GM12892 (cell line): ENCODE measurements at places on chromosomes 11 and 22.
A peak's percentile ranks its signal among the peaks of the same experiment; 100 is the strongest.

DNA sequence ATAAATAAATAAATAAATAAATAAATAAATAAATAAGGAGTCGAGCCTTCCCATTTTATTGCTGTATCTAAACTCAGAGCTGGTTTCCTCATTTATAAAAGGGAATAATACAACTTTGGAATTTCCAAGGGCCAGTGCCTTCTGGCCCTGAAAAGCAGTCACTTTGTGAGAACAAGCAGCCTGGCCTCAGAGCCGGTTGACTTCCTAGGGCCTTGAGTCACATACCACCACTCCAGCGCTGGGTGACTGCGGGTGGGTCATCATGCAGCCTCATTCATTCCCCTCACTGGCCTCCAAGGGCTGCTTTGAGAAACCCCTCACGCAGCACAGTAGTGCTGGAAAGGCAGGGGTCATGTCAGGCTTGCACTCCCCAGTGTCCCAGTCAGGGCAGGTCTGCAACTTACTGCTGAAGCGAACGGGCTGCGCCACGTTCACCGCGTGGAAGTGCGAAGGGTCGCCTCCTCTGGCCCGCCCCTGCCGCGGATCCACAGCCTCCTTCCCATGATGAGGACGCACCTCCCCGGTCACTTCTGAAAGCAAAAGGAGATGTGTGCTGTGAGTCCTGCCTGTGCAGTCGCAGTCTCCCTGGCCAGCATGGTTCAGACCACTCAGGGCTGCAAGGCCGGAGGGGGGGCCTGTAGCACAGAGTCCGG lies 54.4 kb downstream of the DGCR2 start:
- DNase-seq: no peak

DNA sequence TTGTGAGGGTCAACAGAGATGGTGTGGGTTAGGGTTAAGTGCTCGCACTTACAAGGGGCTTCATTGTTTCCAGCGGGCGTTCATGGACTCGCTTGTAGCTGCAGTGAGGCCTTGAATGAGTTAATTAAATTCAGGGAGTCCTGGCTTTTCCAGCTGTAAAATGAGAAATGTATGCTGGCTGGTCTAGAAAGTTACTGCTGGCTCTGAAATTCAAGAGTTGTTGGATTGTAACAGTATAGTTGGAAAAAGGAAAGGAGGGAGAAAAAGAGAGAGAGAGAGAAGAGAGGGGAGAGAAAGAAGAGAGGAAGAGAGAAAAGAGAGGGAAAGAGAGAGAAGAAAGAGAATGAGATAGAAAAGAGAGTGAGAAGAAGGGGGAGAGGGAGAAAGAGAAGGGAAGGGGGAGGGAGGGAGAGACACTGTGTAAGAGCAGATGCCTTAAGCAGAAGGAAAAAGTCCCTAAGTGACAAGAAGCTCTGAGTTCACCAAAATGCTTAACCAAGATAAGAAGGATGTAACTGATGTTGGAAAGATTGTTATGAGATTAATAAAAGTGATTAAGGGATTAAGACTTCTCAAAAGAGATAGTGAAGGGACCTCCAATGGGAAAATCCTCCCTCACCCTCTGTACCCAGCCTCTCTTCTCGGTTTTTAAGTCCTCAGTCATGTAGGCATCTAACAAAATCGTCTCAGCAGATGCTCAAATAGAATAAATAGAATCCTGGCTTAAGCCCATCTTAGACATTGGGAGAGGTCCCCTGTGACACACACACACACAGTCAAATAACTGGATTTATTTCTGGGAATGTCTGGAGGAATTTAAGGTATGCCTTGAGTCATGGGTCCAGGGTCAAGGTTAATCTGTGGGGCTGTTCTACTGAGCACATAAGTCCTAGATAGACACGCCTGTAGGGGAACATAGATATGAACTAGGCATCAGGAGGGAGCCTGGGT lies 477.9 kb downstream of the MIAT start:
- no peak for DNase-seq

DNA sequence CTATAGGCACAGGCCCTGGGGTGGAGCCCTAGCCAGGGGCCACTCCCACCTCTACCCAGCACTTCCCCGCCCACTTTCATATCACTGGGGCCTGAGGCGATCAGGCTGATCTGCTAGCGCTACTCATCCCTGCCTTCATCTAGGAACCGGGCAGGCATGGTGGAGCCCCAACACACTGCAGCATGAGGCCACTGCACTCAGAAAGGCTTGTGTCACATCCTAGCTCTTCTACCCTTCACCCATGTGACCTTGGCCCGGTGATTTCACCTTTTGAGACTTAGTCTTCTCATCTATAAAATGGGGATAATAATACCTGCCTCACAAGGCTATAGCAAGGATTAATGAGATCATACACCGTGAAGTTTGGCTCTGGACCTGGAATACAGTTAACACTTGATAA lies 18.1 kb upstream of the GDPD5 start:
- no peak for DNase-seq

GRCh38 chr22:23227380-23227779 lies 47.1 kb downstream of the BCR start:
- DNase-seq: no peak

- no peak for DNase-seq
These were observed 67.0 kb downstream of the OR5AK2 start for GRCh38 chr11:57055744-57056143.

GRCh38 chr11:11038352-11038751 lies 180.5 kb upstream of the ZBED5 start:
- DNase-seq: no peak

- no peak for DNase-seq
These were observed 5.9 kb downstream of the RHOG start for GRCh38 chr11:3834664-3835461.

GRCh38 chr11:65340226-65340625 lies 6.6 kb downstream of the DPF2 start:
- DNase-seq: no peak

- no peak for DNase-seq
These were observed 63.2 kb upstream of the VPREB1 start for GRCh38 chr22:22181341-22181850.

DNA sequence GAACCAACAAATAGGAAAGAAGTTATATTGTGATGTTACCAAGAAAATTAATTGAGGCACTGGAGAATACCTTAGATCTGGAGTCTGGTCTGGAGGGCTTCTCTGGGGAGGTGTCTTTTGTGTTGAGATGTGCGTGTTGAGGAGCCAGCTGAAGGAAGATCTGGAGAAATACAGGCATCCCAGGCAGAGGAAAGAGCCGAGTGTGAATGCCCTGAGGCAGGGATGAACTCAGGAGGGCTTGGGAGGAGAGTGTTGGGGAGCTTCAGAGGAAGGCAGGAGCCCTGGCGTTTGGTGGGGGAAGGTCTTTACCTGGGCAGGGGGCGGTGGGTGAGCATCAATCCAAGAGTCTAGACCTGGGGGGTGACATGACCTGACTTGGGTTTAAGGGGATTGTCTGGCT lies 13.1 kb downstream of the SYNGR1 start:
- DNase-seq: no peak

DNA sequence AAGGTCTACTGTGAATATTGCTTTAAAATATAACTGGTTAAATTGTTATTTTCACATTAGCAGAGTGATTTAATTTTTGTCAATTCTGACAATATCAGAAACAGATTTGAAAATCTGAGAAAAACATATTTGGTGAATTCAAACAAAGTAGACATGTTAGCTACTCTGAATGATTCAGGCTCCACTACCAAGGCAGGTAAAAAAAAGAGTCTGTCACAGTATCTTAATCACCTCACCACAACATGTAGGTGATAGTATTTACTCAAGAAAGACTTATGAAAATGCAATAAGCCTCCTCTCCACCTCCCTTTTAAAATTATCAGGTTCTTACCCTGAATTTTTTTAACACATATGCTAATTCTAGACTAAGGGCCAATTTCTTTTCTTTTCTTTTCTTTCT lies 42.6 kb downstream of the DDI1 start:
- DNase-seq: no peak

- peak; percentile 96 for DNase-seq
These were observed at the start of gene NRXN2 for GRCh38 chr11:64723117-64723906. TSS of gene NRXN2 (minus strand) at chr11:64723197. CDS start at chr11:64713699, 9,498 bp downstream.

GRCh38 chr11:30478923-30479322 lies 107.2 kb downstream of the MPPED2 start:
- DNase-seq: no peak

- no peak for DNase-seq
These were observed 48.2 kb downstream of the SGSM3 start for GRCh38 chr22:40418366-40419201.

- DNase-seq: no peak
These were observed 11.9 kb downstream of the MRGPRX3 start for GRCh38 chr11:18144243-18144642.

- no peak for DNase-seq
These were observed 39.5 kb downstream of the REXO2 start for GRCh38 chr11:114478768-114479167.

DNA sequence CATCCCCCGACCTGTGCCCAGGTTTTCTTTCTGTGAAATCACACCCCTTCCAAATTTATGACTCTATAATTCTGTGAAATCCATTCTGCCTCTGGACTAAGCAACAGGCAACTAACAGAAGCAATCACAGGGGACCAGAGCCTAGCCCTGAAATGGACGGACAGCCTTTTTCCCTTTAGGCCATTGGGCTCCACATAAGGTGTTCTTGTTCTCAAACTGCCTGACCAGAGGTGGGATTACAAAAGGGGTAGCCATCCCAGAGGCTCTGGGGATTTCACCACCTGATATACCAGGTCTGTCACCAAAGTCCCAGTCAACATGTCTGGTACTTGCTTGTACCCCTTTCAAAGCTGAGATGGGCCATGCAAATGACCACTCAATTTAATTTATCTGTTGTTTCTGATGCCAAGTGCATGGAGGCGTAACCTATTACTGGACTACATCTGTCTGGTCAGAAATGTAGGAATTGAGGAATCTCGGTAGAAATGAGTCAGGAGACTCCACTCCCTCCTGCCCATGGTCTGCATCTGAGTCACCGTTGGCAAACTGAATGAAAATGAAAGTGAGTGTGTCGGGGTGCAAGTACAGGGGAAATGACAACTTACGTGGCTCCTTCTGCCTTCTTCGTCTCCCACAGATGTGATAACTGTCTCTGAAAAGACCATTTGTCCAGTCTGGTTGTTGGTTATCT lies 10.2 kb downstream of the DKK3 start:
- DNase-seq: no peak

DNA sequence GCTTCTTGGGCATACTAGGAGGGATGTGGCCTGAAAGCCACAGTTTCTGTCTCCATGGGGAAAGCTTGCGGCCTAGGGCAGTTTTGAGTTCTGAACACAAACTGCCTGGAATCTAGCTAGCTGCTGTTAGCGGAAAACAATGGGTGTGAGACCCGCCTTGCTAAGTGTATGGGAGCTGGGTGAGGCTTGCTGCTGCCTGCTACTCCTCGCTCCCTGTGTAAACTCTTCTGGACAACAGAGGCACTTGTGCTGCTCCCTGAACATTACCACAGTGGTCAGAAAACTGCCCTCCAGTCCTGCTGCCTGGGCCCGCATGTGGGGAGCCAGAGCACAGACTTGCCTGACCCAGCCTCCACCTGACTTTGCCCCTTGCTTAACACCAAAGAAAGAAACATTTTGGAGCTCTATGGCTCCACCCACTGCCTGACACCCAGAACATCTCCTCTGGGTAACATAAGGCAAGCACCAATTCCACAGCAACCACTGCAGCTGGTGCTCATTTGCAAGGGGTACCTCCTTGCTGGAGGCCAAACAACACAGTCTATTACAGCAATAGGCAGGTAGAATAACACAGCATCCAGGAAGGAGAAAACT lies 766.3 kb upstream of the RAG2 start:
- no peak for DNase-seq

DNA sequence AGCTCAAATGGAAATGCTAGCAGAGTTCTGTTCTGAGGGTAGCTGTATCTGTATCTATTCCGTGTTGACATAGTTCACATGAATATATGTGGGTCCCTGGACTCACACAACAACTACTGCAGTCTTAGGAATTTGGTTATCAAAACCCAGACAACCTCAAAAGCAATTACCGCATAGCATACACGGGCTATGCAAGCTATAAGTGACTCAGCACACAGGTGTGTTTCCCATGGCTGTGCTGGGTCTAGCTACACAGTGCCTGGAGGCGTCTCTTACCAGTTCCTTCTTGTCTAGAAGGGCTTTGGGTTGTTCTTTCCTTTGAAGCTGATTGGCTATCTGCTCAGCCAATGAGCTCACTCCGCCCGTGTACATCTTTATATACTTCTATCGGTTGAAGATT lies 98.2 kb upstream of the BID start:
- no peak for DNase-seq

GRCh38 chr11:40877256-40877655 lies 582.2 kb downstream of the LRRC4C start:
- DNase-seq: no peak
